NCI-H82 (cell line): ENCODE measurements at places on chromosomes 13 and 19.

DNA sequence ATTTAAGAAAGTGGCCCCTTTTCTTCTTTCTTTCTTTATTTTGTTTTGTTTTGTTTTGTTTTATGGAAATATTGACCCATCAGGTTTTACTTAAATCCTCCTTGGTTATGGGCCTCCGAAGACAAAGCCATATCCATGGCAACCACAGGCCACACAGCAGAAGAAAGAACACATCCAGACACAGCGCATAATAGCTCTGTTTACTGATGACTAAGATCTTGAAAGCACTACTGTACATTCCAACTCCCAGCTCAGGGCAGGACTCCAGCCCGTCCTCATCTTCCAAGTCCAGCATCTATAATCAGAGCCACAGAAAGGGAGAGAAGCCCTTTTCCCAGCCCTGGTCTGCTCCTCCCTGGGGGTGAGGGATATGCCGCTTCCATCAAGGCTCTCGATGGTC, 84.3 kb downstream of the NUFIP1 start:
- no peak for DNase-seq

DNA sequence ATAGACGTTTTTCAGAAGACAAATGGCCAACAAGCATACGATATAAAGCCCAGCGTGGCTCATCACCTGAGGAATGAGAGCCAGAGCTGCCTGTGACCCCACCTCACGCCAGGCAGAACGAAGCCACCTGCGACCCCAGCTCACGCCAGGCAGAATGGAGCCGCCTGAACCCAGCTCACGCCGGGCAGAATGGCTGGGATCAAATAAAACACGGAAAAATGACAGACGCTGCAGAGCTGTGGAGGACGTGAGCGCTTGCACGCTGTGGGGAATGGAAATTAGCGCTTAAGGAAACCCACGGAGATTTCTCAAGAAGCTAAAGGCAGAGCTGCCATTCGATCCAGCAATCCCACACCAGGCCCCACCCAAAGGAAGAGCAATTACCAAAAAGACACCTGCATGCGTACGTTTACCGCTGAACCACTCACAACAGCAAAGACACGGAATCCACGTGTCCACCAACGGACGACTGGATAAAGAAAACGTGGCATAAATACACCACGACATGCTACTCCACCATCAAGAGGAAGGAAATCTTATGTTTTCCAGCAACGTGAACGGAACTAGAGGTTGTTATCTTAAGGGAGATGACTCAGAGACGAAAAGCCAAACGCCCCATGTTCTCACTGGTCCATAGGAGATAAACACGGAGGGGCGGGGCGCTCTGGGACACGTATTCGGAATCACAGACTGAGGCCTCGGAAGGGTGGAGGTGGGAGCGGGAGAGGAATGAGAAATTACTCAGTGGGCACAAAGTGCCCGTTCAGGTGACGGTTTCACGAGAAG, 30.7 kb upstream of the C13orf46 start:
- no peak for DNase-seq

GRCh38 chr13:34086281-34086680, 268.3 kb downstream of the RFC3 start:
- DNase-seq = no peak

- no peak for DNase-seq
Measured at GRCh38 chr13:97124206-97124605, 97.9 kb upstream of the MBNL2 start.

- DNase-seq = no peak
Measured at GRCh38 chr19:44841231-44841630, 4.9 kb upstream of the NECTIN2 start.

- no peak for DNase-seq
Measured at GRCh38 chr13:99151516-99151915, 49.1 kb upstream of the UBAC2 start.

GRCh38 chr19:4200940-4201542, 18.6 kb downstream of the ANKRD24 start:
- no peak for DNase-seq

GRCh38 chr13:103703246-103703645, 637.0 kb upstream of the SLC10A2 start:
- no peak for DNase-seq

DNA sequence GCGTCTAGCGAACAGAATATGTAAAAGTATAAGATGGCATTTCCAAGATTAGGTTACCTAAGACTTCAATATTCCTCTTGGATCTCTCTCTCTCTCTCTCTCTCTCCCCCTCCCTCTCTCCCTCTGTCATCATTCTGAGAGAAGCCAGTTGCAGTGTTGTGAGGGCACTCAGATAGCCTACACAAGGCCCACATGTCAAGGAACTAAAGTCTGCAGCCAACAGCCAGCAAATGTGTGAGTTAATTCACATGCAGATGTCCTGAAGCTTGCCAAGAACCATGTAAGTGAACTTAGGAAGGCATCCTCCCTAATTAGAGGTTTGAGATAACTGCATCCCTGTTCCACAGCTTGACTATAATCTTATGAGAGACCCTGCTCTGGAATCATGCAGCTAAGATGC, 822.9 kb upstream of the PRR20A start:
- no peak for DNase-seq
